GM12892 (cell line): ENCODE measurements at places on chromosomes 4 and X.

- DNase-seq = no peak
Measured at GRCh38 chr4:60948008-60948407, 252.1 kb upstream of the ADGRL3 start.

DNA sequence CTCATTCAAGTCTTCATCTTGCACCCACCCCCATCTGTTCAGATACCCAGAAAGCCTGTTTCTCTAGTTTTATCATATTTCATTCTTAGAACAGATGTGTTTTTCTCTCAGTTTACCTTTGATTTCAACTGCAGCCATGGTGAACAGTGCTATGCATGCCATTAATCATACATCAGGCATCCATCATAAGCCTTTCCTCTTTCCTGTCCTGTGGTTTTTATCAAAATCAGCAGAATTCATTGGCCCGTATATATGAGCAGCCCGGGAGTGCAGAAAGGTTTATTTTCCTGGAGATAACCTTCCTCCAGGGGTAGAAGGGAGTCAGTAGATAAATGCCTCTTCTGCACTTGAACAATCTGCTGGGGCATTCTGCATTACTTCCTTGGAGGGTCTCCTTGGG is 65.7 kb downstream of the IL21 start:
- DNase-seq = no peak

DNA sequence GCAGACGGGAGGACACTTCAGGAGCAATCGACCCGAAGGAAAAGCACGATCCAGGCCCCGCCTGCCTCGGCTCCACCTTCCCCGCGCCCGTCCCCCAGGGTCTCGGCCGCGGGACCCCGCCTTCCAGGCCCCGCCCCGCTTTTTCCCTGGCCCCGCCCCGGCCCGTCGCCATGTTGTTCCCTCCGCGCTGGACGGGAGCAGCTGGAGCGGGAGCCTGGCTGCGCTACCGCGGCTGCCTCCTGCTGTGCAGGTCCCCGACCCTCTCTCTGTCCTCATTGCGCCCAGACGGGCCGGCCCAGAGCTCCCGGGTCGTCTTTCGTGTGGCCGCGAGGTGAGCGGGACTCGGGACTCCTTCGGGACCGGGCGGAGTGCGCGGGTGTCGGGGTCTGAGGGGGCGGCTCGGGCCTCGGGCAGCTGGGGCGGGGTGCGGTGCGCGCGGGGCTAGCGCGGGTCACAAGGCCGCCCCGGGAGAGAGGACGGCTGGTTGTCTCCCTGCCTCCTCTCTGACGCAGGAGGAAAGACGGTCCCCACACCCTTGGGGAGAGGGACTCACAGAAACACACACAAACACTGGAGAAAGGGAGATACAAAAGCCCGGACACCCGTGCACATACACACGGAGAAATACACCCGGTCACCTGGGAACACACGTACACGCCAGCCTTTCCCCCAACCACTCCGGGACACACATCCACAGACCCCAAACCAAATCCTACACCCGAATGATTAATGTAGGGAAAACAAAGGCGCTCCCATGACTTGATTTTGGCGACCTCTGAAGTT is at the start of gene RAB9A:
TSS of gene RAB9A (plus strand) at position 171 of the 783 bp plus-strand sequence. CDS start 19,619 bp downstream, outside the sequence.
- peak; percentile 69 for DNase-seq

- DNase-seq = no peak
Measured at GRCh38 chrX:32408389-32408788, 803.0 kb downstream of the DMD start.

GRCh38 chr4:13860126-13860525 is 232.6 kb upstream of the BOD1L1 start:
- DNase-seq = no peak

GRCh38 chr4:71270901-71271300 is 67.9 kb upstream of the SLC4A4 start:
- no peak for DNase-seq

DNA sequence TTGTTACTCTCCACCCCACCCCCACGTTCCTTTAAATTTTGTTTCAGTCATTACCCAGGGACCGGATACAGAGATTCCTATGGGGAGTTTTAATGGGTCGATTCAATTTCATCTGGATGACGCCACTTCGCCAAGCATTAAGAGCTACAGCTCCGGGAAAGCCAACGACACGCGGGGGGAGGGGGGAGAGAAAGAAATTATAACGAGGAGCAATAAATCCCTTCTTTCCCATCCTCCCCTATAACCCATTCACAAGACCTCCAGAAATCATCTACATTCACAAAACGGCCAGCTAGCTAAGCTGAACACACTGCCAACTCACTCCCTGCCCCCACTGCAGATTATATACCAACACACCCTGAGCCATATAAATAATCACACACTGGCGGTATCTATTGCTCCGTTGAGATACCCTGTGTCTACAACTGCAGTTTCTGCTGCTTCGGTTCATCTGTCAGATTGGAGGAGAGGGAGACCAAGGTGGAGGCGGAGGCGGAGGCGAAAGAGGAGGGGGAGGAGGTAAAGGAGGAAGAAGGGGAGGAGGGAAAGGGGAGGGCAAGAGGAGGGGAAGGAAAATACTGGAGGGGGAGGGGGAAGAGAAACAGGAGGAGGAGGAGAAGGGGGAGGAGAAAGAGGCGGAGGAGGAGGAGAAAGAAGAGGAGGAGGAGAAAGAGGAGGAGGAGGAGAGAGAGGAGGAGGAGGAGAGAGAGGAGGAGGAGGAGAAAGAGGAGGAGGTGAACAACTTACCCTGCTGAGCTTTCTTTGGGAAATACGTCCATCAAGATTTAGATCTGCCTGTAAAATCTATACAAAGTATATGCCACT is 113.9 kb upstream of the VAMP7 start:
- no peak for DNase-seq

DNA sequence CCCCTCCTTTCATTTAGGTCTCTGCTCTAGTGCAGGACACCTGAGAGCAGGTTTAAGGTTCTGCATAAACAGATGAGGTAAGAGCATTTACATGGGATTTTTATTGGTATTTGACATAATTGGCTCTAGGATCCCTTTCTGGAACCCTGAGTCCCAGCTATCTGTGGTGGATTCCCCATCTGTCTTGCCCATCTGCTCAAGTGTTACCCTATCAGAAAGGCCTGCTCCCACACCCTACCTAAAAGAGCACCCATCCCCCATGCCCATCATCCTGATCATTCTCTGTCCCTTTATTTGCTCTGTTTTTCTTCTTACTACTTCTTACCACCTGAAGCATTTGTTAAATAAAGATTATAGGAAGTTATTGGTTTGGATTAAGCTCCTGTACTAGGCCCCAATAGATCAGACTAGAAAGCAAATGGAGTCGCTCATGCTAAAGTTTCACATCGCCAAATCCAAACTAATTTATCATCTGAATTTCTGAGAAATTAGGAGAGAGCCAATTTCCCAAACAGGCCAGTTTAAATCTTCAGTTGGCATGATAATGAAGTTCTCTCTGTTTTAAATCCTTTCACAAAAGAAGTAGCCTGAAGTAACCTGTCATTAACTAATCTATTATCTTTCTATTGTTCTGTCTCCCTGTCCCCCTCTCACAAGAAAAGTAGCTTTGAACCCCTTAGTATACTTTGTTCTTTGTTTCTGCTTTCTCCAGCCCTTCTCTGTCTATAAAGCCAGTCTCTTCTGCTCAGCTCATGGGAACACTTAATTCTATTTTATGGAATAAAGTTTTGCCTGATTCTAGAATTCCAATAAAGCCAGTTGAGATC is 178.6 kb downstream of the ZNF674 start:
- DNase-seq = no peak

GRCh38 chr4:26001413-26001812 is 87.4 kb downstream of the SMIM20 start:
- DNase-seq = no peak

DNA sequence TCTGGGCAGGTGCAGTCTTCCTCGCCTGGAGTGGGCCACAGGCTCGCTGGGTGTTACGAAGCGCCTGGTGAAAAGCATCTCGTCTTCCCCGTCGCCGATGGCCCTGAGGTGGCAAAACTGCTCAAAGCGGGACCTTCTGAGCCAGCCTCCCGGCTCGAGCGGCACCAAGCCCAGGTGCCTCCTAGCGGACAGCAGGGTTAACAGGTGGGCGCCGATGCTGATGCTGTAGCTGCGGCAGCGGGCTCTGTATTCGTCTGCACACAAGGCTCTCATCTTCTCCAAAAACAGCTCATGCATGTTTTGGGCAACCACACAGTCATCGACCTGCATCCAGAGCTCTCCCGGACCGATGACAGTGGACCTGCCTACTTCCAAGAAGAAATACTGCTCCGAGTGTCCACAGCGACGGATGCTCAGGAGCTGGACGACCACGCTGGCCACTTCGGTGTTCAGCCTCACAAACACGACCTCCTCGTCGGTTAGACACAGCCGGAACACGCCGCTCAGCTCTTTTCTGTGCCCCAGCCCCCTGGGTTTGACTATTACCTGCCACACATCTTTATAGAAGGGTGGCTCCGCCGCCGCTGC is 1.2 kb downstream of the IRS4 start:
- no peak for DNase-seq

GRCh38 chrX:19991350-19991718 is 473 bp upstream of the BCLAF3 start:
- DNase-seq = no peak

GRCh38 chr4:13159041-13159620 is 325.0 kb downstream of the RAB28 start:
- DNase-seq = no peak

DNA sequence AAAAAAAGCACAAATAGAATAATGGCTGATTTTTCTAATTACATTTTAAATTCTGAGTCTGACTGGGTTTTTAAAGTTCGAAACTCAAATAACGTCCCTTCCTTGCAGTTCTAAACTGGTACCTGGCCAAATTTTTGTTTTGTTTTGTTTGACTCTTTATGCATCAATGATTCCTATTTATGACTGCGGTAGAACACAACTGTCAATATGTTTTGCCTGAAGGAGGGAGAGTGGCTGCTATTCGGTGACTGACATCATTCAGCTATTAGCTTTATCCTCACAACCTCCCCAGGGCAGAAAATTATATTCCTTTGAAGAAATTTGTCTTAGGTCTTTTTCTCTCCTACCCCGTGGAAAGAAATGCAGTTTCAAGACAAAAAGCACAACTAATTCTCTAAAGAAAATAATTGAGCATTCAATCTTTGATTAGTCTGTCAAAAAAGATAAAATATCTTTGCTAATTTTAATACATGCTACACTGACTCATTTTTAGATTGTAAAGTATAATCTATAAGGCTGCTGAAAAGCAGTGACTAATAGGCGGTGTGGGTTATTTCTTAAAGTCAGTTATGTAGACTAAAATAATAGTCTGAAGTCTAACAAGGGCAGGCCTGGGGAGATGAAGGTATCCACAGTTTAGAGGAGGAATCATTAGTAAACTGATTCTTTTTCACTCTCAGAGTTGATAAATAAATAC is 61.9 kb downstream of the TMEM150C start:
- no peak for DNase-seq

GRCh38 chr4:12116009-12116552 is 687.4 kb upstream of the HS3ST1 start:
- DNase-seq = no peak

GRCh38 chrX:16320765-16321355 is 153.6 kb downstream of the MAGEB17 start:
- no peak for DNase-seq

DNA sequence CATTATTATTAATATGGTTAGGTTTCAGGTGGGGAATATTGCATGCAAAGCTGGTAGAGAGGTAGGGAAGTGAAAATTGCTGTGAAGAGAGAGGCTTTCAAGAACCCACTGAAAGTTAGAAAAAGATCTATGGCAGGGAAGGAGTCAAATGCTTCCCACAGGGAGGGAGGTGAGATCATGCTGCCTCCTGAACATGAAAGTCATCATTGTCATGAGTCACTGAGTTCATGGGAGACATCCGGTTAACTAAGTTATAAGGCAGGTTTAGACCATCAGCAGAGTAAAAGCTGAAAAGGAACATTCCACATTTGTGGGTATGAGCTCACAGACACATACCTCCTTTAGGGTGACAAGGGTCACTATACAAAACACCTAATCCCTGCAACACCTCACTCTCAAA is 16.2 kb downstream of the GATB start:
- no peak for DNase-seq

- no peak for DNase-seq
Measured at GRCh38 chrX:99798936-99799335, 611.1 kb downstream of the PCDH19 start.
